NCI-H1417 treated with DMSO at 0.1 percent for 48 hours (cell line): ENCODE measurements at places on chromosomes 7 and 10.

DNA sequence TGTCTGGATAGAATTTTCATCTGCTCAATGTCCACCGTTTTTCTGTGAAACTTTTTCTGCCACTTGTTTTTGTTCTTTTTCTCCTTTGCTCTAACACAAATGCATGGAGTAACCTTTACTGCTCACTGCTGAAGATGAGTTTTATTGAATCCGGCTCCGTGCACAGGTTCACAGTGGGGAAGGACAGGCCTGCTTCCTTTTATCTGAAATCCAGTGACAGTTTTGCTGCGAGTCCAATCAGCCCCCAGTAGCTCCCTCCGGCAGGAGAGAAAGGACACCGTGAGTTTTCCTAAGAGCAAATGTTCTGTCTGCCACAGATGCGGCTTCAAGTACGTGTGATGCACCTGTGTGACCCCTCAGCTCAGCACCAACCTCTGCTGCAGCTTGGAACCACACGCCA lies 246.8 kb downstream of the MAD1L1 start:
- no peak for DNase-seq

DNA sequence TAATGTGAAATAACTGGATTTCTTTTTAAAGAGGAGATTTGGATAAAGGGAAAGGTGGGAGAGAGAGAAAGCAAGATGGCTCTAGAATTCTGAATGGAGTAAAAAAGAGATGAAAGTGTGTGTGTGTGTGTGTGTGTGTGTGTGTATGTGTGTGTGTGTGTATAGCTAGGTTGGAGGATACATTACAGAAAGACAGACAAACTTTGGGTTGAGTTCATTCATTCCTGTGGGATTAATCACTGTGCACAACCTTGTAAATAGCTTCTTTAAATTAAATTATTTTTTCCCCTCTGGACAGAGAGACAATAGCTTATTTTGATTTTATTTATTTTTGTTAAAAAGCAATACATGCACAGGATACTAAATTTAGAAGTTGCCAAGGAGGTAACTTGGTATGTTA lies 7.5 kb downstream of the ASB4 start:
- DNase-seq: no peak

DNA sequence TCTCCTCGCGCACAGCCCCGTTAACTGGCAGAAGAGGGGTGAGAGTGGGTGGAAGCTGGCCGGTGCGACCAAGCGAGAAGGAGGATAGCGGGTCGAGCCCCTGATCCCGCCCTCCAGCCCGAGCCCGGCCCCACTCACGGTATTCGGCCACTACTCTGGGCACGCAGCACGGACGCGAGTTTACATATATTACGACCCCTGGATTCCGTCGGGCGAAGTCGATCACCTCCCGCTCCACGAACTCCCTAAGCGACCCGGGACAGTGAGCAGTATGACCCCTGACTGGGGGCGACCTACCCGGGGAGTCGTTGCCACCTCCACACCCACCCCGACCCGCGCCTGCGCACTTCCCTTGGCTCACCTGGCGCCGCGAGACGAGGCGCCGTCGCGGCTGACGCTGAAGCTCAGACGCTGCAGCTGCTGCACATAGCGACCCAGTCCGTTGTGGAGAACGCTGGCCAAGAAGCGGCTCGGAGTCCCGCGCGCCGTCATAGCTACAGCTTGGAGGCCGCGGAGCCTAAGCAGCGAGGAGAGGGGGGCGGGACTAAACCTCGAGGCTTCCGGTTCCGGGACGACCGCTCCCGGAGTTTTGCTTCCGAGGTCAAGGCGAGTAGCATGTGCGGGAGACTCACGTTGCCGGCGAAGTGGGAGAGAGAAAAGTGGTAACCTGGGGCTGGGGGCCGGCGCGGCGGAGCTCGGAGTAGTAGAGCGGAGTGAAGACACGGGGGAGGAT lies at the start of the genes MRPL43 and TWNK:
Gene MRPL43 (minus strand): TSS at position 546 of the 733 bp plus-strand sequence. CDS start 54 bp downstream, at position 492.
Gene TWNK (plus strand): TSS at position 592 of the 733 bp plus-strand sequence. CDS start 668 bp downstream, outside the sequence.
- no peak for DNase-seq

DNA sequence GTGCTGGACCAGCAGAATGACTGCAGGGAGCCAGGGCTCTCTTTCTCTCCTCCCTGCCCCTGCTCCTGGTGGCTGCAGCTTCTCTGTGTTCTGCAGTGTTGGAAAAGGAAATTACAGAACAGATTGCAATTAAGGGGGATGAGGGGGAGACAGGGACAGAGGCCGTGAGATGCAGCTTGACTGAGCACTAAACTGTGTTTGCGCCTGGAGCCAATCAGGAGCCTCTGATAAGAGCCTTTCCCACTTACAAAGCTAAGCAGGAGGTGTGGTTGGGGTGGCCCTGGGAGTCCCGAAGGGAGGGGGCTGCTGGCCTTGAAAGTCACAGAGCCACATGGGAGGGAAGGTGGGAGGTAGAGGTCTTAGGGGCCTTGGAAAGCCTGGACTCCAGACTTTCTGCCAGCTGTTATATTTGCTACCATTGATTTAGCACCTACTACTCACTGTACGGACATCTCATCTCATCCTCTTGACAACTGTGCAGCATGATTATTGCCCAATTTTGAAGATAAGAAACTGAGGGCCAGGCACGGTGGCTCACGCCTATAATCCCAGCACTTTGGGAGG lies 26.7 kb downstream of the TRIM8 start:
- no peak for DNase-seq

GRCh38 chr10:49090696-49091380 lies 24.5 kb downstream of the VSTM4 start:
- DNase-seq: no peak

DNA sequence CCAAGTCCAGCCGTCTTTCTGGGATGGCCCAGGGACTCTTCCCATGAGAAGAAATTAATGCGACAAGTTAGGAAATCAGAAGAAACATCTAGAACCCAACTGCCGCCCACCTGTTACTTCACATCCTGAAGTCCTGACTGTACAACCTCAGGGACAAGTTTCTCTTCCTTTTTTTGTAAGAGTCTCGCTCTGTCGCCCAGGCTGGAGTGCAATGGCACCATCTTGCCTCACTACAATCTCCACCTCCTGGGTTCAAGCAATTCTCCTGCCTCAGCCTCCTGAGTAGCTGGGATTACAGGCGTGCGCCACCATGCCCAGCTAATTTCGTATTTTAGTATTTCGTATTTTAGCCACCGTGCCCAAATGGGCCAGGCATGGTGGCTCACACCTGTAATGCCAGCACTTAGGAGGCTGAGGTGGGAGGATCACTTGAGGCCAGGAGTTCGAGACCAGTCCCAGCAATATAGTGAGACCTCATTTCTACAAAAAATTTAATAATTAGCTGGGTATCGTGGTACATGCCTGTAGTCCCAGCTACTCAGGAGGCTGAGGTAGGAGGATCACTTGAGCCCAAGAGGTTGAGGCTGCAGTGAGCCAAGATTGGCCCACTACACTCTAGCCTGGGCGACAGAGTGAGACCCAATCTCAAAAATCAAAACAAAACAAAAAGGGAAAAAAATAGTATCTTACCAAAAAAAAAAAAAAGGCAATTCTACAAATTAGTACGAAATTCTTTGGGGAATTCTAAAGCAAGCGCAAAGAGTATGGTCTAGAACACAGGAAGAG lies 20.8 kb downstream of the LAT2 start:
- DNase-seq: no peak

DNA sequence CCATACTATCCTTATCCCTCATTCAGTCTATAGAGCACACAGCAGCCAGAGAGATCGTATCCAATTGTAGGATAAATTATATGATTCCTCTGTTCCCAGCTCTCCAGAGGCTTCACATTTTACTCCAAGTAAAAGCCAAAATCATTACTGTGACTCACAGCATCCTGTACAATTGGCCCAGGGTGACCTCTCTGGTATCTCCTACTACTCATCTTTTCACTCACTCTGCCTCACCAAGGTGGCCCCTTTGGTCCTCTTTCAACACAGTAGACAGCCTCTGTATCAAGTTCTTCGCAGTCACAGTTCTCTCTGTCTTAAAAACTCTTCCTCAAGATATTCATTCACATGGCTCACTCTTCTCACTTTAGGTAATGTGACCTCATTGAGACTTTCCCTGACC lies 72.6 kb upstream of the LSM8 start:
- DNase-seq: no peak

DNA sequence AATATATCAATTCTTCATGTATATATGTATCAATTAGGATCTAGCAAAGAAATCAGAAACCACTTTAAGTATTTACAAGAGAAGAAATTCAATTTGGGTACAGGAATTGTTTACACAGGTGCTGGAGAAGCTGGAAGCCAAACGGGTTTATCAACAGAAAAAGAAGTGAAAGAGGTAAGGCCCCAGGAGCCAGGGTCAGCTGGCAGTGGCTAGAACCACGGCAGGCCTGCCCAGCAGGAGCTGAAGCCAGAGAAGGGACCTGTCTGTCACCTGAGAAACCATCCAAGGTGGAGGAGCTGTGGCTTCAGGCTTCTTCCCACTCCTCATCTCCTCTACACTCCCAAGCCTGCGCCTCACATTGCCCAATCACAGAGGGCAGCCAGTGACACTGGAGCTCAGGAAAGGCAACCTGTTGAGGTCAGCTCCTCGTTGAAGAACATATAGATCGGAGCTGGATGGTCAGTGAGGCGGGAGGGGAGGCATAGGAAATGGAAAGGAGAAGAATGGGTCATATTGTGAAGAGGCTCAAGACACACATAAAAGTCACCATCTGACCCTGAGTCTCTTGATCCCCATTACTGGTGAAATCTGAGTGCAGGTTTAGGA lies 182.6 kb downstream of the REEP3 start:
- DNase-seq: no peak

DNA sequence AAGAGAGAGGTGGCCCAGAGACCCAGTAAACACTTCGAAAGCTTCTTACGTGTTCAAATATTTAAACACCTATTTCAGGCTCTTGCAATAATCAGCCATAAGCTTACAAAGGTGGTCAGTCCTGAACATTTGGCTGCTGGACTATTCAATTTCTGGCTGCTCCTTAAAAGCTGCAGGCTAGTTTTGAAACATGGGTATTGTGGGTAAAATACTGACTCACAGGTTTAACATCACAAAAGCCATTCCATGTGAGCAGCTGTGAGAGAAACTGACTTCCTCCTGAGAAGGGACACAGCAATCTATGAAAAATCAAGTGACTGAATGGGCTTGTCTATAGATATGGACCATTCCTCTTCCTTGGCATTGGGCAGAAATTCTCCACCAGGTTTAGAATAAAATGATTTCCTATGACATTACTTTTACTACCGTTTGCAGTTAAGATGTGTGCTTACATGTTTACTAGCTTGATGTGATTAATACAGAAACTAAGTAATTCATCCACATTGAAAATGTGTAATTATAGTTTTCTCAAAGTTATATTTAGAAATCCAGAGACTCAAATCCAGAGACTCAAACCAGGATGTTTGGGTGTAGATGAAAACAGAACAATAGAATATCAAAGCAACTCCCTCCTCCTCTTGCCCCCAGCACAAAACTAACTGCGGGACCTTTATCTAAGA lies 252.3 kb downstream of the GATA3 start:
- no peak for DNase-seq

DNA sequence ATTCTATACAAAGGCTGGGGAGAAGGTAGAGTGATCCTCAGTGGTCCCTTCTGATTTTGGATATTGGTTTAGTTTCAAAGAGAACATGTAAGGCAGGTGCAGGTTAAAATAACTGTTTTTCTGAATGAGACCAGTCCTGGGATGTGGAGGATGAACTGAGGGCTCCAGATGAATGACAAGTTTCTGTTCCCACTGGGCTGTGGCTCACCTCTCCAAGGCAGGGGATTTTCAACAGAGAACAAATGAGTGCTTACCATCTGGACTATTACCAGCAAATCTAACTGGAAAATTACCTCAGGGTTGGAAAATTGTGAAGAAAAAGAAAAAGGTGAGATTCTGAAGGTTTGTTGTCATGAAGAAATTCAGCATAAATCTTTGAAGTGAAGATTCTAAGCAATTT lies 8.0 kb downstream of the LAMB4 start:
- no peak for DNase-seq

DNA sequence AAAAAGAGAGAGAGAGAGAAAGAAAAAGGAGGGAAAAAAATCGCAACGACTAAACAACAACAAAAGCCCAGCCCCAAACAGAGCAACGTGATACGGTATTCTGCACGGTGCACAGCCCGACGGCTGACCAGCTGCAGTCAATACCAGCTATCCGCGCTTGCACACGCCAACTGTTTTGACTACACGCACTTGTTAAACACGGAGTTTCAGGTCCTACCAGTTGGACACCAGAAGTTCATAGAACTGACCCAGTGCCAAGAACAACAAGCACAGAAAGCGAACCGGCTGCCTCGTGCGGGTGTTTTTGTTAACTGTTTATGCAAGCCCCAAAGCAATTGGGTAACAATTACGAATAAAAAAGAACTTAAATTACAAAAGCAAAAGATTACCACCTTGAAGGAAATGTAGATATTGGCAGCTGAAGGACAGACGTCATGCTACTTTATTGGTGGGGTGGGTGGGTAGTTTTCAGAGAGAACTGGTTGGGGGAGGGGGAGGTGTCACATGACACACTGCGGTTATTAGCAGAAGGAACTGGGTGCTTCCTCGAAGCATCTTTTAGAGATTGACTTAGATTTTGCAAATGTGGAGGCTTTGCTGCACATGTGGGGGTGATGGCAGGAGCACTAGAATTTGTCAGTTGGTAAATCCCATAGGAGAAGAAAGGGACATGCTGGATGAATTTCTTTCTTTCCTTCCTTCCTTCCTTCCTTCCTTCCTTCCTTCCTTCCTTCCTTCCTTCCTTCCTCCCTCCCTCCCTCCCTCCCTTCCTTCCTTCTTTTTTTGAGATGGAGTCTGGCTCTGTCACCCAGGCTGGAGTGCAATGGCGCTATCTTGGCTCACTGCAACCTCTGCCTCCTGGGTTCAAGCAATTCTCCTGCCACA lies 110.6 kb upstream of the EFCAB10 start:
- no peak for DNase-seq

- no peak for DNase-seq
Measured at GRCh38 chr7:37100735-37101331, 347.8 kb downstream of the ELMO1 start.

DNA sequence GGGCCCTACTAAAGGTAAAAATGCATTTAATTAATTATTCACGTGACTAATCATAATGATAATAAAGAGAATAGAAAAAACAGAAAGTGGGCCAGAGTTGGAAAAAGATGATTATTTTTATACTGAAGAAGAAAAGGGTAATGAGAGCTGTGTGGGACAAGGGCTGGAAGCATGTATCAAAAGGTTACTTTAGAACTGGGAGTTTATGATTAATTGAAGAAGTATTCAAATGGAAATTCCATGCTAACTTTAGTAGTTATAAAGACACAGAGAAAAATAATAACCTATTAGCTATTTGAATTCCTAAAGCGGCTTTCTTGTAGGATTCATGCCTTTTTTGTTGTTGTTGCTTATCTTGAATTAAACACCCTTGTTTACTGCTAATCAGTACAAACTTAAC lies 49.9 kb downstream of the MKX start:
- no peak for DNase-seq

DNA sequence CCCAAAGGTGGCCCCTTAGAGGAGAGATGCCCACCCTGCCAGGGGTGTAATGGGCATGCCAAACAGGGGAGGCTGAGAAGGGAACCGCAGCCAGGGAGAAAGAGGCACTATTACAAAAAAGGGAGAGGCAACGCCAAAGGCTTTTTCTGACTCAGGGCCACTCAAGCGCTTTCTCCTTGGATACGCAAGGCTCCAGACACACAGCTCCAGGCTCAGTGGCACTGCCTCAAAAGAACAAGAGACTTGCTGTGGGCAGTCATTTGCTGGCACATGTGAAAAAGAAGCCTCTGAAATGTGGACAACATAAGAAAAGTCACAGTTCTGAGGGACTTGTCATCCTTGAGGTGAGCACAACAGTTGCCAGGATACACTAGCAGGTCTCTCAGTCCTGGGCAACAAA lies 128.4 kb downstream of the DGKI start:
- DNase-seq: no peak

GRCh38 chr7:3092468-3092867 lies 48.8 kb upstream of the CARD11 start:
- DNase-seq: no peak
